ENCODE measurements at places on chromosomes 7 and 10.

DNA sequence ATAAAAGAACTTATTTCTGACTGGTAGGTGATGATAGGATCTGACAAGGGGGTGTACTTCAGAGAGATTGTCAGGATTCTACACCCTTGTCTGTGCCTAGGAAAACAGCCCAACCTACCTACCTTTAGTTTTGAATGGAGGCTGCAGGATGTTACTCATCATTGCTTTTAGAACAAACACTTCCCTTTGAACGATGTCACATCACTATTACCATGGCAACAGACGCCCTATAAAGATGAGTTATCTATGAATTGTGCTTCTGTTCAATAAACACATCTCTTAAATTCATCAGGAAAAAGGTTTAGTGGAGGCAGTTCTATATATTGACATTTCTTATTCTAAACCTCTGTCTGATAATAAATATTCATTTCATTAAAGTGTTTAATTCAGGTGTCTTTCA, 362.4 kb downstream of the CNTNAP2 start:
- no peak for DNase-seq

GRCh38 chr10:116831086-116831485, 18.2 kb upstream of the ENO4 start:
- no peak for DNase-seq

GRCh38 chr7:17185690-17186070, 112.8 kb upstream of the AHR start:
- peak; percentile 7 for DNase-seq

GRCh38 chr10:80690434-80690833, 152.7 kb downstream of the SH2D4B start:
- DNase-seq = no peak

DNA sequence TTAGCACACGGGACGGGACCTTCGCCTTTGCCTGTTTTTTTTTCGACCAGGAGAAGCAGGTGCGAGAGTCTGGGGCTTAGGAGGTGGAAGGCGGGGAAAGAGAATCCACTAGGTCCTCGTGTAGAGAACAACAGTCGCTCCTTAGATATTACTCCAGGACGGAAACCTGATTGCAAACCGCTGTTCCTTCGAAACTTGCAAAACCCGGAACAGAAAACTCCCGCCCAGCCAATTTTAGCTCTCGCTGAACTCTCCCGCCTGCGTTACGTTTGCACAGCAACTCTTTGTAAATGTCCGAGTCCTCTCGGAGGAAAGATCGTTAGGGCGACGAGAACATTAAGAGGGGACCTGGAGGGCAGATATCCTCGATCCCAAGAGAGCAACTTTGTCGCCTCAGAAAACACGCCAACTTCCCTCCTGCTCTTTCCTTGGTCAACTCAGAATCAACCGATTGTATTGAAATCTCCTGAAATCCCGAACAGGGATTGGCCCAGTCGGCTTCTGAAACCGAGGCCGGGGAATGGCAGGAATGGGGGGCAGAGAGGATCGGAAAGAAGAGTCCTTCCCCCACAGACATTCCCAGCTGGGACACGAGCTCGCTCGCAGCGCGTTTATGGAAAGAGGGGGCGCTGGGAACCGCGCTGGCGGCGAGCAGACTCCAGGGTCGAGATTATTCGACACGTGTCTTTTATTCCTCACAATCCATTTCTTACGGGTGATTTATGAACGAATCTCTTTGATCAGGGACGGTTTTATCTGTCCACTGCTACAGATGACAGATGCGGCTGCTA, 9.9 kb downstream of the TWIST1 start:
- DNase-seq = no peak

All from AG04450 (cell line).